T-helper 17 cell (primary cell): ENCODE measurements at places on chromosomes 5 and 9.

DNA sequence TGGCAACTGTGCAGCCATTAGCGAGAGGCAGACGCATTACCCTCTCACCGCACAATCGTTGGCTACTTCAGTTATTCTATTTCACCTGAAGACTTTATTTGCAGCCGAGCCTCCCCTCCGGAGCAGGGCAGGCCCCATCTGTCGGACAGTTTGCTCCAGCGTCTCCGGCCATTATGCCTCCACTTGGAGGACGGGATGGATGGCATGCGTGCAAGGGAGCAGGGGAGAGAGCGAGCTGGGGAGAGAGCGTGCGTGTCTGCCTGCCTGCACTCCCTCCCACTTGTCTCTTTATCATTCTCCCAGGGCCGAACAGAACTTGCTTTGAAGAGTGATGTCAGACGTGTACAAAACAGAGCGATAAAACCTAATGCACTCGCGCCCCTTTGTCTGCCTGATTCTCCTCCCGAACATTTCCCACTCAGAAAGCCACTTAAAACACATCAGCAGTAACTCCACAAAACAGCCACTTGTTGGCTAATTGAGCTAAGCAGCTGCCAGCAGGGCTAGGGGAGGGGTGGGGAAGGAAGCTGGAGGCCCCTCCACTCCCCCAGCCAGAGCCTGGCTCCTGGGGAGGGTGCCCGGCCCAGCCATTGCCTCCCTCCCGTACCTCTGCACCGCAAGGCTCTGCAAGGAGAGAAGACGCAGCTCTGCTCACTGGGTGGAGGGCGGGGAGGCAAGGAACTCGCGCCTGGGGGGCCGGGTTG, 43.4 kb upstream of the FUBP3 start:
- peaks cover 13% of the 10 kb centered on the region for H3K4me1 ChIP-seq
- H3K36me3 ChIP-seq, result peaks cover 10% of the 10 kb centered on the region
- no peak overlapping the region for H3K27ac ChIP-seq
- DNase-seq, result no peak

- H3K4me1 ChIP-seq, result no peaks in the 10 kb centered on the region
- H3K27me3 ChIP-seq, result no peaks in the 10 kb centered on the region
- no peak overlapping the region for H3K27ac ChIP-seq
Measured at GRCh38 chr9:106874652-106875051, 11.7 kb downstream of the ZNF462 start.

GRCh38 chr5:5783021-5783420, 360.5 kb downstream of the ICE1 start:
- no peak overlapping the region for H3K4me3 ChIP-seq
- H3K36me3 ChIP-seq, result no peaks in the 10 kb centered on the region
- no peak for DNase-seq

DNA sequence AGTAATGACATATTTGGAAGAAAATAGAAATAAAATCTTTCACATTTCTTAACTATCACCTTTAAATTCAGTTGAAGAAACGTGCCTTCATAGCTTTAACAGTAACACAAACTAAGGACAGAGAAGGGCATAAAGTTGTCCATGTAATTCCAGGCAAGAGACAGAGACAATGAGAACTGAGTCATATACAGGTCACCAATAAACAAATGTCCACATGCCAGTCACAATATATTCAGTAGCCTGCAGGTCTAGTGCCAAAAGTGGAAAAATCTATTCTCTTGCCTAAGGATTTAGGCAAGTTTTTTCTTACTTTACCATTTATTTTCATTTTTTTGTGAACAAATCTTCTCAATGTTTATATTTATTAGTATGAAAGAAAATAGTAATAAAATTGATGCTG, 1711.5 kb upstream of the NUDT12 start:
- DNase-seq, result no peak
- no peak overlapping the region for H3K27ac ChIP-seq
- no peaks in the 10 kb centered on the region for H3K4me1 ChIP-seq
- H3K36me3 ChIP-seq, result no peaks in the 10 kb centered on the region
- H3K4me3 ChIP-seq, result no peak overlapping the region
- no peaks in the 10 kb centered on the region for H3K27me3 ChIP-seq

- peaks cover 2% of the 10 kb centered on the region for H3K36me3 ChIP-seq
- no peak overlapping the region for H3K4me3 ChIP-seq
- DNase-seq, result no peak
- H3K27ac ChIP-seq, result no peak overlapping the region
- H3K4me1 ChIP-seq, result no peaks in the 10 kb centered on the region
- H3K27me3 ChIP-seq, result peaks cover 4% of the 10 kb centered on the region
Measured at GRCh38 chr5:127863161-127863560, 160.0 kb downstream of the CCDC192 start.

DNA sequence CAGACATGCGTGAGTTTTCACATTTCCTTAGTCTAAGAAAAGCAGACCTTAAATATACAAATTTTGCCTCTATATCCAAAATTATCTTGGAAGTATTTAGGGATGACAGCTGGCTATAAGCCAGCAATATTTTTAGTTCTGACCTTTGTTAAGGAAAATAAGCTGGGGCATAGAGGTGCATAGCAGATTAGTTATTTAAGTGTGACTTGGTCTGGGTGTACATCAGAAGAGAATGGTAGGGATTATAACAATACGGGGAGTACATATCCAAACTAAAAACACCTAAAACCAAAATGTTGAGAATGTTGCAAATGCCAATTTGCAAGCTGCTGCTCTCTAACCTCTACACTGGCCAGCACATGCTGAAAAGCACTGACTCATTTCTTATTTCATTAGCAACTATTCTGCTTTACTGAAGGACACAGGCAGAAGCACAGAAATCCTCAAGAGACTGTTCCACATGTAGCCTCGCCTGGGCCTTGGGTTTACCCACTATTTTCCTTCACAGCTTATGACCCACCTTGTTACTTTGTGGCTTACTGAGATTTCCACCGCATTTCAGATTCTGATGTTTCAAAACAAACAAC, 22.3 kb downstream of the LEAP2 start:
- H3K4me3 ChIP-seq, result no peak overlapping the region
- H3K27me3 ChIP-seq, result no peaks in the 10 kb centered on the region
- H3K27ac ChIP-seq, result peak overlapping the region; percentile 61

DNA sequence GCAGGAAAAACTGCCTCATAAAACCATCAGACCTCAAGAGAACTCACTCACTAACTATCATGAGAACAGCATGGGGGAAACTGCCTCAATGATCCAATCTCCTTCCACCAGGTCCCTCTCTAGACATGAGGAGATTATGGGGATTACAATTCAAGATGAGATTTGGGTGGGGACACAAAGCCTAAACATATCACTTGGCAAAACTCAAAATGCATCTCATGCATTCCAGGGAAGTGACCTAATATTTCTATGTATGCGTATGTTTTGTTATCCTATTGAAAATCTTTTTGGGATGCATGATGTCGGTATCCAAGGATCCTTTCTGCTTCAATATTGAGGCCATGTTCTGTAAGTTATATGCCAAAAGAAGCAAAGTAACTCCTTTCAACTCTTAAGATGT, 174.0 kb downstream of the PLK2 start:
- H3K36me3 ChIP-seq, result no peaks in the 10 kb centered on the region
- no peak for DNase-seq
- H3K27me3 ChIP-seq, result peaks cover 7% of the 10 kb centered on the region
- H3K4me3 ChIP-seq, result no peak overlapping the region

DNA sequence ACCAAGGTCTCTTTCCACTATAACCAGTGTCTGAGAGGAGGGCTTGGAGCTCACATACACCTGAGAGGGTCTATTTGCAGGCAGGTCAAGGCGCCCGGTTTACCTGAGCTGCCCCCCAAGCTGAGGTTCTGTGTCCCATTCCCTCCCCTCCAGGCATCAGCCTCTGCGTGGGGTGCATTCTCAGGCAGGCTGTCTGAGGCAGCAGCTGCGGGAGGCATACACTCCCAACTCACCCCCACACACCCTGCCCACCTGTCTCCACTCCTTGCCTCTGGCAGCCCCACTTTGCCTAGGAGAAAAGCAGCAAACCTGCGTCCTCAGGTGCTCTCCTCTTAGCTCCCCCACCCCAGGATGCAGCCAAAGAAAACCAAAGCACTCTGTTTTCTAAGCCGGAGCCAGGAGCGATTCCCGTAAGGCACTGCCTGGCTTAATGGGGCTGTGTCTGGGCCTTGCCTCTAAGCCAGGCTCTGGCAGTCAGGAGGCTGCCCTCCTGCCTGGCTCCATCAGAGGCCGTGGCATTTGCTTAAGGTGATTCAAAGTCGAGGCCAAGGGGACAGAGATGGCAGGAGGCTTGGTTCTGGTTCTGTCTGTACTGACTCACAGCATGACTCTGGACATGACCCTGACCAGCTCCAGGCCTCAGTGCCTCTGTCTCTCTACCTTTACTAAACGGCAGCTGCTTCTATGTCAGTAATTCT, 139.2 kb upstream of the TRIM32 start:
- H3K4me3 ChIP-seq, result no peak overlapping the region
- H3K27ac ChIP-seq, result no peak overlapping the region
- H3K27me3 ChIP-seq, result no peaks in the 10 kb centered on the region

DNA sequence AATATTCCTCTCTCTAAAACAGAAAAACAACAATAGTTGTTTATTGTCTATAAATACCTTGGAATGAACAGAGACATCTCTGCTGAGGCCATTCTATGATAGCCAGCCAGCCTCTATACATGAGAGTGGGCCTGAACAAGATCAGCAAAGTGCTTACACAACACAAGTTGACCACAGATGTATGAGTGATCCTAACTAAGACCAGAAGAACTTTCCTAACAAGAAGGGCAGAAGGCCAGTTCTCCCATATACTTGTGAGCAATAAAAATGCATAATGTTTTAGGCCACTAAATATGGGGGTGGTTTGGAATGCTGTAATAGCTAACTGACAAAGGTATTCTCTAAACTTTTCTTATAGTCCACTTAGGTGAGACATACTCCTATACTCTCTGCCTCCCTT, 345.7 kb downstream of the SPATA31D1 start:
- H3K4me1 ChIP-seq, result no peaks in the 10 kb centered on the region
- no peak overlapping the region for H3K27ac ChIP-seq
- no peak for DNase-seq
- no peaks in the 10 kb centered on the region for H3K27me3 ChIP-seq

DNA sequence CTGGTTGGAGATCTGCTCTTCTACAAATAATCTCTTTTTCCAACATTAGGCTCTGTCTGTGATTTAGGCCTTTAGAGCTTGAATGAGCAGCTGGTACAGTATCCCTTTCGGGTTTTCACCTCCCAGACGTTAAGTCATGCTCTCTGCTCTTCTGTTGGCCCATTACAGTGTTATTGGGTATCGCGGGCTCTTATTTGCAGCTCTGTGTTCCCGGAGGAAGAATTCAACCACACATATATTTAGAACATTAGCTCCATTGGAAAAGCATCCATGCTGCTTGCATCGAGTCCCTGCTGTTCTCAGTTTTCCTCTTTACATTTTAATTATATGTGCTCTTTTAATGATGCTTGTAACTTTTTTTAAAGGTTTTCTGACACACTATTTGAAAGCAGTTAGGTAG, 278.0 kb upstream of the ADCY2 start:
- peaks cover 2% of the 10 kb centered on the region for H3K36me3 ChIP-seq
- H3K4me3 ChIP-seq, result no peak overlapping the region
- no peak for DNase-seq
- H3K4me1 ChIP-seq, result no peaks in the 10 kb centered on the region
- no peak overlapping the region for H3K27ac ChIP-seq
- H3K27me3 ChIP-seq, result no peaks in the 10 kb centered on the region

GRCh38 chr5:143395638-143396352, 7.7 kb downstream of the NR3C1 start:
- no peak for DNase-seq
- H3K27ac ChIP-seq, result peak overlapping the region; percentile 67
- H3K36me3 ChIP-seq, result no peaks in the 10 kb centered on the region
- H3K4me1 ChIP-seq, result peaks cover 40% of the 10 kb centered on the region
- no peaks in the 10 kb centered on the region for H3K27me3 ChIP-seq
- H3K4me3 ChIP-seq, result peak overlapping the region; percentile 84

DNA sequence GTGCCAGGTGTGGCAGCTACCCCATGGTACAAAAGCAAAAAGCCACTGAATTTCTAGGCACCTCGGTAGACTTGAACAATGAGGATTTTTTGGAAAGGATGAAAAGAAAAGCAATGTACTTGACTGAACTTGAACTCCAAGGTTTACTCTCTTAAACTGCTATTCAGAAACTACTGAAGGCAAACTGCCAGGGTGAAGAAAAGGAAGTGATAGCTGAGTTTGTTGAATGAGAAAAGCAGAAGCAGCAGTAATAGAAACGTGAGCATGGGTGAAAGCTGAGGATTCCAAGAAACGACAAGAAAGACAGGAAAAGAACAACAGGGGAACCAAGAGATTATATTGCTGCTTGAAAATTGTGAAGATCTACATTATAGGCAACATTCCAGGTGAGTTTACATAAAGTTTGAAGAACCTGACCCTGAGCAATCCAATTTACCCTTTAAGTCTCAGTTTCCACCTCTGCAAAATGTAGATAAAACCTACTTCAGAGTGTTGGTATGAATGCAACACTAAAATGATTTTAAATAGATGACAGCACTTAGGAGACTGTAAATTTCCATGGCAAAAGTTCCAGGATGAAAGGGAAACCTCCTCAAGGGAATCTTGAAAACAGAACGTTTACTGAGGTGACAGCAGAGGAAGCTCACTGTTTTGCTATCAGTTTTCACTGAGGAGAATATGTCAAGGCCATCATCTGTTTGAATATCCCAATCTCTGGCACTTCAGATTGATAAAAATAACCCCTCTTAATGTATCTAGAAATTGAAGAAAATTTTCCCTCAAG, 245.8 kb downstream of the SPATA31D1 start:
- no peaks in the 10 kb centered on the region for H3K27me3 ChIP-seq
- no peak overlapping the region for H3K4me3 ChIP-seq
- no peaks in the 10 kb centered on the region for H3K4me1 ChIP-seq
- DNase-seq, result no peak
- H3K36me3 ChIP-seq, result no peaks in the 10 kb centered on the region
- H3K27ac ChIP-seq, result no peak overlapping the region

GRCh38 chr9:116549061-116549664, 137.9 kb upstream of the TRIM32 start:
- DNase-seq, result no peak
- no peaks in the 10 kb centered on the region for H3K36me3 ChIP-seq
- no peak overlapping the region for H3K4me3 ChIP-seq
- H3K27ac ChIP-seq, result no peak overlapping the region
- H3K27me3 ChIP-seq, result no peaks in the 10 kb centered on the region

- peaks cover 2% of the 10 kb centered on the region for H3K4me1 ChIP-seq
- H3K36me3 ChIP-seq, result no peaks in the 10 kb centered on the region
- H3K27ac ChIP-seq, result no peak overlapping the region
- no peaks in the 10 kb centered on the region for H3K27me3 ChIP-seq
- no peak for DNase-seq
Measured at GRCh38 chr9:76562511-76562911, 103.5 kb downstream of the GCNT1 start.

DNA sequence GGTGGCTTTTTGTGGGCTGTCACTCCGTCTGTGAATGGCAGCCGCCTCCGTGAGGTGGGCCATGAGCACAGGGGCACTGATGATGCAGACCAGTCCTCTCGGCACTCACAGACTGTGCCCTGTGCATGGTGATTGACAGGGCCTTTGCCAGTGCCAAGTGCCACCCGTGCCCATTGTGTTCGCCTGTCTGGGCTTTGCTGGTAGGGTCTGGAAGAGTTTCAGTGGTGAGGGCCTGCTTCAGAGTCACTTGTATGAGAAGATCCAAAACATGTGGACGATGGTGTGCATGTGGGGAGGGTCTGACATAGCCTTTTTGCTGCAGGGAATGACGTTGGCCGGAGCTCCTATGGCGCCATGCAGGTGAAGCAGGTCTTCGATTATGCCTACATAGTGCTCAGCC, 34.9 kb downstream of the TENT4A start:
- H3K36me3 ChIP-seq, result peaks cover 8% of the 10 kb centered on the region
- no peak for DNase-seq
- H3K4me3 ChIP-seq, result no peak overlapping the region
